ENCODE measurements at places on chromosomes 2 and 18.

GRCh38 chr18:27120246-27120645 is 64.9 kb downstream of the CHST9 start:
- DNase-seq: no peak

- no peak for DNase-seq
Measured at GRCh38 chr2:102736110-102736409, 25.8 kb upstream of the TMEM182 start.

GRCh38 chr2:174690026-174690425 is 74.2 kb downstream of the CHRNA1 start:
- DNase-seq: no peak

DNA sequence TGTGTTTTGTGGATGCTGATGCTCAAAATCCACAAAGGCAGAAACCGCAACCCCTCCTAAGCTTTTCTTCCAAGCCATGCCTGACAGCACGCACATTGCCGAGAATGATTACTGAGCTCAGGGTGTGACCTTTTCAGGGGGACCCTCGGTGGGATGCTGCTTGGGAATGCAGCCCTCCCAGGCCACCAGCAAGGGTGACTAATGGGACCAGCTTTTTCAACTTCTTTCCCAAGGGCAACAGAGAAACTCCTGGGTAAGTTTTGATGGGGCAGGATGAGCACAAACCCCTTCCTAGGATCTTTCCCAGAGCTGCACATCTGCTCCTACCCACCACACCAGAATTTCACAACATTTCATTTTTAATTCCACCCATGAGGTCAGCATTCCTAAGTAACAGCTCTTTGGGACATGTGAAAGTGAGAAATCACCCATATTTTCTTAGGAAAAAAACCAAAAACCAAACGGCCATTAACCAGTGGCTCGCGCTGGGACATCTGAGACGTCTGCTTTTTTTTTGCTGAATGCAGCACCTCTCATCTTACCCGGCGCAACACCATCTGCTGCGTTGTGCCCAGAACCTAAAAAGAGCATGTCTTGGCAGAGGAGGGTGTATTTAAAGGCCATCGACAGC is 119.0 kb downstream of the ARL4C start:
- DNase-seq: no peak

DNA sequence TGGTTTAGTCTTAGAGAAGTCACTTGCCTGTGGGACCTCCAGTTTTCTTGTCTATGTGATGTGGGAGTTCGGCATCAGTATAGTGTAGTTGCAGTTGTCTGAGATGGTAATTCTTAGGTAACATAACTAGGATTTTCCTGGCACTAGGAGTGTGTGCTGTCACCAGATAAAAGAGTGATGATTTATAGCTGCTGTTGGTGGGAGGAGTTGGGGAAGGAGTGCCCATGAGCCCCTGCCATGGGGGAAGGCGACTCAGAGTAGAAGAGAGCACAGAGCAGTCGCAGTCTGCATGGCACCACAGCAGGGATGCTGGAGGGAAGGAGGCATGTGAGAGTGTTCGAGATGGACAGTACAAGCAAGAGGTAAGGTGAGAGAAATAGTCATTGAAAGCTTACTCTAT is 38.7 kb downstream of the ATP9B start:
- DNase-seq: no peak

GRCh38 chr18:36185901-36186460 is 1.3 kb upstream of the MOCOS start:
- no peak for DNase-seq

GRCh38 chr2:157254041-157254440 is 3.5 kb upstream of the GALNT5 start:
- DNase-seq: no peak
